ENCODE measurements at places on chromosomes 7 and 10.

- DNase-seq, result no peak
Observed at GRCh38 chr7:158128572-158128971, 459.1 kb downstream of the PTPRN2 start.

DNA sequence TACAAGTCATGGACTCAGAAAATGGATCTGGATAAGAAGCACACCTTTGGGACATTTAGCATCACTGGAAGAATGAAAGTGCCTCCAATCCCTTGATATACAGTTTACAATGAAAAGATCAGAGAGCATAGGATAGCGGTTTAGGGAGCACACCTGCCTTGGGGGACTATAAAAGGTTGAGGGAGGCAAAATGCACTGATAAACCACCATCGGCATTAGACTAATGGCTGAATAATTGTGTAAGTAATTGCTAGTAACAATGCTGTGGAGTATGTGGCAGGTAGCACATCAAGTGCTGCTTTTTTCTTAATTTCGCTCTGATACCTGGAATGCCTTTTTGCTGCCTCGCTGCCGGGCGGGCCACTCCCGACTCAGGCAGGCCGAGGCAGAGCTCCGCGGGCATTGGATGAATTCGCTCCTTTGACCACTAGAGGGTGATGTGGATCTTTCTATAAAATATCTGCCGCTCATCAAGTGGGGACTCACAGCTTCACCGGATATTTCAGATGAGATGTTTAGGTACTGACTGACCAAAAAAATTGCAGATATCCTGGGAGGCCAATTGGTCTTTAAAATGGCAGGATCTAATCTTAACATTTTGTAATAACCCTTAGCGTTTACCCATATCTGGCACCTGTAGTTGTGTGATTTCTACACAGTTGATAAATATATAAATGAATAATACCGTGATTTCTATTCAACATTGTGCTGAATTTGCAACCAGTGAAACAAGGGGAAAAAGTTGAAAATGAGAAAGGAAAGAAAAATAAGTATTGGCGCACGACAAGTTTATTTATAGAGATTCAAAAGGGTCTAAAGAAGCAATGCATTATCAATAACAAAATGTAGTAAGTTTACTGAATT lies 116.8 kb upstream of the PRSS1 start:
- peak; percentile 92 for DNase-seq

- no peak for DNase-seq
Observed at GRCh38 chr7:28067171-28067570, 113.4 kb downstream of the JAZF1 start.

- no peak for DNase-seq
Observed at GRCh38 chr7:143407287-143408251, 1.1 kb downstream of the EPHA1 start.

DNA sequence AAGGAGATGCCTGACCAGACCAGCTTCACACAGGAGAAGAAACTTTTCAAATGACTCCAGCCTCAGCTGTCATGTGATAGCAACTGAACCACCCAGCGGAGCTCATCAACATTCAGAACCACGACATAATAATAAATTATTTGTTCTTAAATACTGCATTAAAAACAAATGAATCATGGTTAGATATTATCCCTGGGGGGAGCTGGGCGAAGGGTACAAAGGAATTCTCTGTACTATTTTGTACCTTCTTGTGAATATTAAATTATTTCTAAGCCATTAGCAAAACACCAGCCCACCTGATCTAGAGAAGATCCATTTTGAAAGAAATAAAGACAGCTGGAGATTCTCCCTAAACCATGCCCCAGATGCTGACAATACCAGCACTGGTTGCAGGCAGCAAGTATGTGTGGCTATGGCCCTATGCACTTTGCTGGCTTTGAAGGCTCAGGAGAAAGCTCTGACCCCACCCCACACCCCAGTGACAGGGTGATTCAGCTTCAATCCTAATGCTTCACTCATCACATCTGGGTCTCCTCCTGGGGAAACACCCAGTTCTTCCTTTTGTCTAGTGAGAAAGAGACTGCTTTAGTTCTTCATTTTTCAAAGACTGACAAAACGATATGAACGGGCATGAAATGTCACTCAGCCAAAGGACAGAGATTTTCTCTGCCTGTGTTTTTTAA lies 45.5 kb upstream of the NKX2-3 start:
- DNase-seq, result no peak

GRCh38 chr10:72204296-72204695 lies 11.5 kb upstream of the ANAPC16 start:
- peak; percentile 50 for DNase-seq

Measured in COLO829 (cell line).